ENCODE measurements at places on chromosomes 12 and 14.
A peak's percentile ranks its signal among the peaks of the same experiment; 100 is the strongest.

DNA sequence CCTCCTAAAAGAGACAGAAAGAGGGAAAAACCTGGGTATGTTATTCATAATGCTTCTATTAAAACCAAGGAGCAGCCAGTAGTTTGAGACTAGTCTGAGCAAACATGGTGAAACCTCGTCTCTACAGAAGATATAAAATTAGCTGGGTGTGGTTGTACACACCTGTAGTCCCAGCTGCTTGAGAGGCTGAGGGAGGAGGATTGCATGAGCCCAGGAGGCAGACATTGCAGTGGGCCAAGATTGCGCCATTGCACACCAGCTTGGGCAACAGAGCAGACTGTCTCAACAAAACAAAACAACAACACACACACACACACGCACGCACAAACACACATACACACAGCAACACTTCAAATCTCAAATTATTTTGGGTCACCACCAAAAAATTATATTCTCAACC, 27.8 kb downstream of the HECTD4 start:
- no peak for DNase-seq

- DNase-seq, result no peak
Observed at GRCh38 chr12:13046964-13047363, 2.8 kb downstream of the FAM234B start.

- no peak for DNase-seq
Observed at GRCh38 chr14:47262801-47263200, 412.6 kb downstream of the MDGA2 start.

GRCh38 chr12:27347779-27348178, 15.1 kb downstream of the BMAL2 start:
- no peak for DNase-seq

- no peak for DNase-seq
Observed at GRCh38 chr12:87883806-87884205, 145.4 kb downstream of the C12orf50 start.

DNA sequence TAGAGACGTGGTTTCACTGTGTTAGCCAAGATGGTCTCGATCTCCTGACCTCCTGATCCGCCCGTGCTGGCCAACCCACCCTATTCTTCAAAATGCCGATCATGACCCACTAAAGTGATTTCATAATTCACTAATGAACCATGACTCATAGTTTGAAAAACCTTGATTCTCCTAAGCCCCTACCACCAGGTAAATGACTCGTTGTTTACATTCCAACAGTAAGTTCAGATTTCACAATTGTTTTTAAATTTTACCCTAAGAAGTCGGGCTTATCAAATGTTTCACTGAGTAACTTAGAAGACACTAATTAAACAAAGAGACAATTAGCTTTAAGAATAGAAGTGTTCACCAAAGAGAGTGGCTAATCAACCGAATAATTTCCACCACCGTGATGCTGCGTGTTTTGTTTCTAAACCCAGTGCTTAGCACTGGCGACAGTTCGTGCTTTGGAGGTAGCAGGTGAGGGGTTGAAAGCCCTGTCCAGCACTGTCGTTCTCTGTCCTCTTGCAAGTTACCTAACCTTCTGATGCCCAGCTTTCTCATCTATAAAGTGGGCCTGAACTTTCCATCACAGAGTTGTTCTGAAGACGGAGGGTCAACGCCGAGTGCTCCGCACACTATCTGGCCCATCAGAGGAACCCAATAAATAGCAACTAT, 136.5 kb downstream of the NTF3 start:
- no peak for DNase-seq

GRCh38 chr14:68011406-68012028, 191.9 kb downstream of the RAD51B start:
- no peak for DNase-seq

- no peak for DNase-seq
Observed at GRCh38 chr12:5444520-5444919, 12.6 kb downstream of the NTF3 start.

DNA sequence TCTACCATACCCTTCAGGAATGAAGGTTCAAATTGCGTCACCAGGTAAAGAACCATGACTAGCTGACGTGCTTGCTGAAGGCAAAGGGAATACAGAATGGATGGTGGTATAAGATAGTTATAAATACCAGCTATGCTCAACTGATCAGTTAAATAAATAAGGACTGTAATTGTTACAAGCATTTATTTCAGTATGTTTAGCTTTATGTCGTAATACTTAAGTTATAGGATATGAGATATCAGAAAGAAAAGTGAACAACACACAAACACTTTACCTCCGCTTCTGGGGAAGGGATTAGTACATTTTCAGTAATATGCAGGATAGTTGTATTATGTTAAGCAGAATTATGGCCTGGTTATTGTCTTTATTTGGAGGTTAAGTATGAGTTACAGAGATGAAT, 416.1 kb downstream of the BTG1 start:
- no peak for DNase-seq

GRCh38 chr12:126069549-126070165, 1004.4 kb downstream of the AACS start:
- peak; percentile 47 for DNase-seq

DNA sequence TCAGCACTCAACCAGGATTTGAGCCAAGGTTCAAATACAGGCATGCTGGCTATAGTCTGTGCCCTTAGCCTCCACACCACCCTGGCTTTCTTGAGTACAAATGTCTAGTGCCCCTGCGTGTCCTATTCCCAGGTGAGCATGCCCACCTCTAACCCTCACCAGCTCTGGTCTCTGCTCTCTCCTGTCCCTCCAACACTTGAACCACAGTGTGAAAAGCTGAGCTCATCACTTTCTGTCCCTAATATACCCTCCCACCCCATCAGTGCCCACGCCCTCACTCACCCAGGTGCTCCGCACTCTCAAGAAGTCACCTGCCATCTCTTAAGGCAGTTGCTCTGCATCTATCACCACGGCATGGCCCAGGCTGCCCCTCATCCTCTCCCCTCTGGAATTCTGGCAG, 7.0 kb upstream of the KRT71 start:
- no peak for DNase-seq

- no peak for DNase-seq
Observed at GRCh38 chr12:98048326-98048725, 467.1 kb upstream of the TMPO start.

GRCh38 chr14:79415726-79416125, 795.6 kb downstream of the DIO2 start:
- no peak for DNase-seq
